HEK293T (cell line): ENCODE measurements at places on chromosomes 11 and 22.

- DNase-seq, result peak; percentile 95
Observed at GRCh38 chr11:61129639-61130523, 27.6 kb downstream of the CD5 start.

DNA sequence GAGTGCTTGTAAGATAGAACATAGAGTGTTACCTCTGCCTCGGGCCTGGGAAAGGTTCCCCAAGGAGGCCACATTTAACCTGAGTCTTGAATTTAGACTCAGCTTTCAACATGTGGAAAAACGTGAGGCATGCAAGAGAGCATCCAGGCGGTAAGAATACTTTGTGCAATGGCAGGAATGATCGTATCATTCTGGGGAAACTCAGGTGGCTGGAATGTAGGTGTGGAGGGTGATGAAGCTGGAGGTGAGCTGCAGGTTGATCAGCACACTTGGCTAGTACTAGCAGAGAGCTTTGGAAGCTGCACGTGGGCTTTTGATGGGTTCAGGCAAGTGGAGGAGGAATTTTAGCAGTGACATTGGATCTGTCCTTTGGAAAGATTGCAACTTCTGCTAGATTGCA, 270.3 kb upstream of the RAG2 start:
- no peak for DNase-seq

DNA sequence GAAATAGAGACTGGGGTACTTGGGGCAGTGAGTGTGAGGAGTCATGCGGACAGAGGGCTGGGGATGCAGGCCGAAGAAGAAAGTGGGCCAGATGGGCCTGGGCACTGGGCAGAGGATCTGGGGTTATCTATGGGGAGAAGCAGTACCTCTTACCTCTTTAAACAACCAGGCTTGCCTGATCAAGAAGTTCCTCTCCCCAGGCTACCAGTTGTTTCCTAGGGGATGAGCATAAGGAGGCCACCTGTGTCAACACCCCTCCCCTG, 98.4 kb upstream of the PITPNB start:
- DNase-seq, result no peak

DNA sequence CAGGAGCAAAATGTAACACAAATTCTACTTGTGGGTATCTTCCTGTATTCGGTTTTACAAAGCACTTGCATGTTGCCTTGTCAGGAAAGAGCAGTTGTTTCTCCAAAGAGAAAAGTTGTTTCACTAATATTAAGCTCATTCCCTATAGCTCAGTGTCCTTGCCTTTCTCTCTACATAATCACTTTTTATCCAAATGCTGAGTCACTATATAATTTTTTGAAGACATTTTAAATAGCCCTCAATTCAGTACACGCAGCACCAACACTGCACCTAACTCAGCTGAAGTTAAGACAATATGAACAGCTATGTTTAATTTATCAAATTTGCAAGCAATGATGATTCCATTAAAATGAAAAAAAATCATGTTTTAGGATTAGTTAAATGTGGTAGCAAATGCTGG, 14.5 kb upstream of the MRTFA start:
- DNase-seq, result no peak

DNA sequence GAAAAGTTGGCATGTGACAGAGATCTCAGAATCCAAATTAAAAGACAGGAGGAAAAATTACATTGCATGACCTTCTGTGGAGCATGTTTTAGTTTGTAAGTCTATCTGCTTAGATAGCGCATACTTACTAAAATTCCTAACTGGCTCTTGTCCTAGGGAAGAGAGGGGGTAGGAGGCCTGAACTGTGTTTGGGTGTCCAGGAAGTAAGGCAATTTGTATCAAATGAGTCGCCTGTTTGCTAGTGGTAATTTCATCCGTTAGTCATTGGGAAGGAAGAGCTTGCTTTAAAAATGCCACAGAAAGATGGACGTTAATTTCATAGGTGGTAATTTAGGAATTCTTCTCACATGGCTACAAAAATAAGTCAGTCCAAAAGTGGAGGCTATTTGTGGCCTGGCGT, 18.5 kb downstream of the GRK3 start:
- DNase-seq, result no peak

DNA sequence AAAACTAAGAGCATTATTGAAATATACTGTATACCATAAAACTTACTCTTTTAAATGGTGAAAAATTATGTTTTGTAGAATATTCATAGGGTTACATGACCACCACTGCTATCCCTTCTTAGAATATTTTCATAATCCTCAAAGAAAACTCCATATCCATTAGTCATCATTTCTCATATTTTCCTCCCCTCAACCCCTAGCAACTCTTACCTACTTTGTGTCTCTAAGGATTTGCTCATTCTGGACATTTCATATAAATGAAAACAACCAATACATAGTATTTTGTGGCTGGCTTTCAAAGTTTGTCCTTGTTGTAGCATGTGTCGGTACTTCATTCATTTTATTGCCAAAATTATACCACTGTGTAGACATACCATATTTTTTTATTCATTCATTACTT, 863.8 kb downstream of the KCNA4 start:
- no peak for DNase-seq

- no peak for DNase-seq
Observed at GRCh38 chr11:36326524-36327419, 30.7 kb downstream of the PRR5L start.

- DNase-seq, result no peak
Observed at GRCh38 chr11:12529041-12529440, 145.2 kb upstream of the TEAD1 start.

- no peak for DNase-seq
Observed at GRCh38 chr11:14552089-14552488, 31.9 kb upstream of the PSMA1 start.

DNA sequence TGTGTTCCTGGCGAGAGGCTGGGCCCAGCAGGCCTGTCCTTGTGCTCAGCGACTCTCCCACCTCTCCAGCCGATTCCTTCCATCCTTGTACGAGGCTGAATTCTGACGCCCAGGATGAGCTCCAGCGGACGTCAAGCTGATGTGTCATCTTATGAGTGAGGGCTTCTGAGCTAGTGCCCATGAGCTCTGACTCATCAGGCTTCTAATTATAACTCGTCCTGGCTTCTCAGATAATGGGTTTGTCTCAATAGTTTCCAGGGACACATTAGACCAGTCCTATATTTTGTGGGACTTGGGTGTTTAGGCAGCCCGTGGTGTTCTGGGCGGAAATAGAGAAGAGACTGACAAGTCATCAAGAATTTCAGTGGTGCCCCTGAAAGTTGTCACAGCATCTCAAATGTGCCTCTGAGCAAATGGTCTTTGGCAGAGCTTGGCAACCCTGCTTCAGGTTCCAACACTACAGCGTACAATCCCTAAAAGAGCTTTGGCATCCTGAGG, 108.2 kb upstream of the CD44 start:
- DNase-seq, result peak; percentile 12

- DNase-seq, result no peak
Observed at GRCh38 chr11:6206456-6207180, 1.3 kb downstream of the C11orf42 start.

- no peak for DNase-seq
Observed at GRCh38 chr22:26894362-26894761, 237.0 kb downstream of the MIAT start.

GRCh38 chr11:118410055-118410745, 8.8 kb downstream of the ATP5MG start:
- DNase-seq, result no peak

DNA sequence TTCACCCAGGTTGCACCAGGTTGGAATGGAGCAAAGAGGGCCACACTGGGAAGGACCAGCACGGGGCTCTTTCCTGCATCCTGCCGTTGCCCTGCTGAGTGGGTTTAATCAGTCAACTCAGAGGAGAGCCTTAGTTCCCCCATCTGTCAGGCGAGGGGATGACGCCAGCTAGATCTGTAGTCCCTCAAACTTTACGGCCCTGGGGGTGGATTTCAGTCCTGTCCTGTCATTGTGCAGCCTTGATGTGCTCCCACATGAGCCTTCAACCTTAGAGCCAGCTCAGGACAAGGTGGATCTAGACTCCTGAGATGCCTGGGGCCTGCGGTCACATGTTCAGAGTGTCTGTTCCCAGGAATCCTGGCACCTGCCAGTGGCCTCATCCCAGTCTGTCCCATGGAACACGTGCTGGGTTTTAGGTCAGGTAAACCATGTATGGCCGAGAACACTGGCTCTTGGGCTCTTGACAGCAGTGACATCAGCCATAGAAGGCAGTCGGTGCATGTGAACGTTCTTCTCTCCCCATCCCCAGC, 104.3 kb downstream of the BCR start:
- no peak for DNase-seq

DNA sequence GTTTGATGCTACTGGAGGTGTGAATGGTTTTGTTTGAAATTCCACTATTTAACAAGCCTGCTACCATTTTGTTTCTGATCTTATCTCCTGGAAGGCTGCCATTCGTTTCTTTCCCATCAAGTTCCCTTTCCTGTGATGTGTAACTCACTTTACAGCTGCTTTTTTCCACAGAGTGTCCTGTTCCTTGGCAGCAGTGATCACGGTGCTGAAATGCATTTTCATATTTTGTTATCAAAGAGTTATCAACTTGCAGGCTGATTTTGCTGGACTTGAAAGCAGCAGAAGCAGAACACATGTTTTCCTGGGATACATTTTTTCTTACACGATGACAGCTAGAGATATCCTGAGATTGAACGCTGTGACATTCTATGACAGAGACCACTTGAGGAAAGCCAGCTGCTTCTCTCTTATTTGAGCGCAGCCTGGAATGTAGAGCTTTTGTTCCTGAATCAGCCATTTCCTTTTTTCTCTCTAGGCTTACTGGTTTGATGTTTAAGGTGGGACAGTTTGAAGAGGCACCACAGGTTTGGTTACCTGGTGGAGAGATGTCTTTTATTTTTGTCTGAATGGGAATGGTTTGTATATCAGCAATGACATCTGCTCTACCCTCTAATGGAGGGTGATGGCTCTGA, 34.7 kb downstream of the PRR14L start:
- DNase-seq, result no peak

- DNase-seq, result no peak
Observed at GRCh38 chr11:75472081-75472732, 39.2 kb upstream of the KLHL35 start.

DNA sequence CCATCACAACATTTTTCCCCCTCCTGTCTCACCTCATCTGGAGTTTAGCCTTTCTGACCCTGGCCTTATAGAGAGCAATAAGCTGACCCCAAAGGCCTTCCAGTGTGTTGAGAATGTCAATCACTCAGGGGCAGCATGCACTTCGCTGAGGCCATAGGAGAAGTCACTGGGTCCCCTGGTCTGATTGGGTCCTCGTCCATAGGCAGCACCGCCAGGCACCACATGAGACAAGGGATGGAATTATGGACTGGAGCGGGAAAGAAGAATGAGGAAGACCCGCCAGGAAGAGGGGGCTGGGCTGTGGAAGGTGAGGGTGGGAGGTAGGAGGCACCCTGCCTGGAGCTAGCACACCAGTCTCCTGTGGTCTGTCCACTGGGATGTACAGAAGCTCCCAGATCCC, 72.9 kb downstream of the DSCAML1 start:
- DNase-seq, result no peak

GRCh38 chr11:65779919-65780769, 632 bp downstream of the AP5B1 start:
- DNase-seq, result peak; percentile 89
